HFFc6 (cell line): ENCODE measurements at places on chromosomes 1 and 21.

GRCh38 chr1:28737307-28738132, 780 bp downstream of the YTHDF2 start:
- DNase-seq = peak; percentile 12

DNA sequence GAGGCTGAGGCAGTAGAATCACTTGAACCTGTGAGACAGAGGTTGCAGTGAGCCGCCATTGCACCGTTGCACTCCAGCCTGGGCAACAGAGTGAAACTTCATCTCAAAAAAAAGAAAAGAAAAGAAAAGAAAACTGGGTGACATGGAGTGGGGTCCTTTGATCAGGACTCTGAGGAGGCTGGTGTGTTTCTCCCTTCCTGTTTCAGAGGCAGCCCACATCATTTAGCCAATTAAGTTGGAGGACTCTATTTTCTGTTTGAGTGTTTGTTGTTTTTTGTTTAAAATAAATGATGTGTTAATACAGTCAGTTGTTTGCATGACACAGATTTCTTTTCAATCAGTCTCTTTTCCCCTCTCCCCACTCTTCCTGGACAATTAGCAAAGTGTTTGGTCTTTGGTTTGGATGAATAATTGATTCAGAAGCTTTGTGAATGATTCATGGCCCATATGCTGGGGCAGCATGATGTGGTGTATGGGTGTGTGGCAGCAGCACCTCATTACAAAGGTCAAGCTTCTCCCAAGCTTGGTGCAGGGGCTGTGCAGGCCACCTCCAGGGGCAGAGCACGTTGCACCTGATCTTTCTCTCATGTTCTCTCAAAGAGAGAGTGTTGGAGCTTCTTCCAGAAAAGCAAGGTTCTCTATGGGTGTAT, 48.8 kb downstream of the CACNA1E start:
- DNase-seq = no peak

- no peak for DNase-seq
Observed at GRCh38 chr21:29914326-29914725, 25.5 kb downstream of the GRIK1 start.

- no peak for DNase-seq
Observed at GRCh38 chr1:199178646-199179045, 539.8 kb downstream of the PTPRC start.

GRCh38 chr1:175521249-175522040, 221.9 kb downstream of the TNR start:
- DNase-seq = no peak

DNA sequence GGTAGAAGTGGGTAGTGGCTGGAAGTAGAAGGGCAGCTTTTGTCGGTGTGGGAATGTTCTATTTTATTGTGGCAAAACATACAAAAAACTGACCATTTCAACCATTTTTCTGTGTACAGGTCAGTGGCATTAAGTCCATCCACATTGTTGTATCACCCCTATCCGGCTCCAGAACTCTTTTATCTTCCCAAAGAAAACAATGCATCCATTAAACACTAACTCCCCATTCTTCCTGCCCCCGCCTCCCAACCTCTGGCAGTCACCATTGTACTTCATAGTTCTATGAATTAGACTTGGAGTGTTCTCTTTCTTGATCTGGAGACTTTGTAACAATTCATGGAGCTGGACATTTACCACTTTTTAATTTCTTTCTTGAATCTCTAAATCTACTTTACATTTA, 55.7 kb downstream of the DEGS1 start:
- no peak for DNase-seq
